ENCODE measurements at places on chromosomes 4 and X.

DNA sequence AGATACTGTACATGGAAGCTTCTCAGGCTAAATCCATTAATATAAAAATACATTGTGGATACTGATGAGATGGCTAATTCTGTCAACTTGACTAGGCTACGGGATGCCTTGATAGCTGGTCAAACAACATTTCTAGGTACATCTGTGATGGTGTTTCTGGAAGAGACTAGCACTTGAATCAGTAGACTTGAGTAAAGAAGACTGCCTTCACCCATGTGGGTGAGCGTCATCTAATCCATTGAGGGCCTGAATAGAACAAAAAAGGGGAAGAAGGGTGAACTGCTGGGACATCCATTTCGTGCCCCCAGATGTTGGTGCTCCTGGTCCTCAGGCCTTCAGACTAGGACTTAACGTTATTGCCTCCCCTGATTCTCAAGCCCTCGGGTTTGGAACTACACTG lies 3.7 kb upstream of the SRP72 start:
- no peak for DNase-seq

DNA sequence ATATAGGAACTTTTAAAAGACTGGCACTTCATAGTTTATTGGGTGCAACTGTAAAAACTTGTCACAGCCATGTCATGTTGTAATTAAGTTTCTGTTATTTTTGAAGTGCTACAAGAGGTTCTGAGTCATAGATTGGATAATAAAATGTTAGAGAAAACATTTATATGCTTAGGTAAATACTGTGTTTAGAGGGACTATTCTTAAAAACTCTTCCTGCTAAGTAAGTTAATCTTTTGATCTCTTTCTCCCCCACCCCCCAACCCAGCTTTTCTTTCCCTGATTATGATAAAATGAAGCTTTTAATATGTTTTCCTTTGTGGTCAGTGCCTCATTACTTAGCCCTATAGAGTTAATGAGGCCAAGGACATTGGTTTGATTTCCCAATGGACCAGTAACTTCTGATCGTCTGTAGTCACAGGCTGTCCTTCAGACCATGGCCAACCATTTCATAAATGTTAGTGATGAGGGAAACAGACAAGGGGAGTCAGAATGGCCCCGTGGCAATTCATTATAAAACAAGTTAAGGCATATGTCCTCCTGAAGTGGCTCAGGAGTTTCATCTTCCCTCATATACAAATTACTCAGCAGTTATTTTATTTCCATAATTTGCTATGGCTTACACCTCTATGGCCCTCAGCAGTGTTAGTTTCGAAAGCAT lies 3.9 kb upstream of the PDLIM5 start:
- no peak for DNase-seq

DNA sequence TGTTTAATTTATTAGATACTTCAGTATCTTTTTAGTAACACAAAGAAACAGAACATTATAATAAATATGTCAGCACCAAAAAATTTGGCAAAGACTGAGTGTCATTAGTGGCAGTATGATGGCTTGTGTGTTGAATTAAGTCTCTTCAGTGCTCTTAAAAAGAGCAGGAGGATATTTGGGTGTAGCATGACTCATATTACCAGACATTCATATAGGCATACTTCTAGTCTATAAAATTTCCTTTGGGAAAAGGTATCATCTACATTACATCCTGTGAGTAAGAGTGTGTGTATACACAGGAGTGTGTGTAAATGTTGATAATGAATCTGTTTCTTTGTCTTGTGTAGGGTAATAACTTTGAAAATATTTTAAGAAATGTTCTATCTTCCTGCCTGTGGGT lies 135.7 kb downstream of the CNKSR2 start:
- DNase-seq: no peak

- DNase-seq: peak; percentile 24
Observed at GRCh38 chrX:120456973-120457372, 12.1 kb downstream of the LAMP2 start.

DNA sequence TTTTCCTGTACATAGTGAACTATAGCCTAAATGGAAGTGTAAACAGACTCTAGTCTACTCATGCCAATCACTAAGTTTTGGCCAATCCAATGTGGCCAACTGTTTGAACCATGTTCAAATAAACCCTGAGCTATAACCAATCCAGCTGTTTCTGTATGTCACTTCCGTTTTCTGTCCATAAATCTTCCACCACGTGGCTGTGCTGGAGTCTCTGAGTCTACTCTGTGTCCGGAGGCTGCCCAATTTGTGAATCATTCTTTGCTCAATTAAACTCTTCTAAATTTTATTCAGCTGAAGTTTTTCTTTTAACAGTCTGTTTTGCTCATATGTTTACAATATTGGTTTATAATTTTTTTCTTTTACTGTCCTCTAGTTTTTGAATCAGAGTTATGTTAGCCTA lies 112.3 kb upstream of the BANK1 start:
- peak; percentile 10 for DNase-seq

DNA sequence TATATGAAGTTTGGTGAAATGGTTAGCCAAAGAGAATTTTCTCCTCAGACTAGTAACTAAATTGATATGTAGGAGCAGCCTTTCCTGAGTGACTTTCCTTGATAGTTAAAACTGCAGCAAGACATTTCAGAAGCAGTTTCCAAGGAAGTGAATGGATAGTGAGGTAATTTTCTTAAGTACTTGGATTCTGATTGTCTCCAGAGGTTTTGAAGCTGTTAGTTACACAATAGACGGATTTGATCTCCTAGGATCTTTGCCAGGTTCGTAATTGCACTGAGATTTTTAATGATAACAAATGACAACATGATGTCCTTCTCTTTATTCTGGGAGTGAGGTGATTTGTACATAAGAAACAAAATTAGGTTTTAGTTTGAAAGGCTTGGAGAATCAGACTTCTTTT lies 29.2 kb downstream of the PRRG1 start:
- DNase-seq: peak; percentile 71

GRCh38 chr4:146088690-146089089 lies 86.8 kb upstream of the LSM6 start:
- DNase-seq: no peak

GRCh38 chr4:141339966-141340365 lies 119.3 kb downstream of the ZNF330 start:
- DNase-seq: no peak

DNA sequence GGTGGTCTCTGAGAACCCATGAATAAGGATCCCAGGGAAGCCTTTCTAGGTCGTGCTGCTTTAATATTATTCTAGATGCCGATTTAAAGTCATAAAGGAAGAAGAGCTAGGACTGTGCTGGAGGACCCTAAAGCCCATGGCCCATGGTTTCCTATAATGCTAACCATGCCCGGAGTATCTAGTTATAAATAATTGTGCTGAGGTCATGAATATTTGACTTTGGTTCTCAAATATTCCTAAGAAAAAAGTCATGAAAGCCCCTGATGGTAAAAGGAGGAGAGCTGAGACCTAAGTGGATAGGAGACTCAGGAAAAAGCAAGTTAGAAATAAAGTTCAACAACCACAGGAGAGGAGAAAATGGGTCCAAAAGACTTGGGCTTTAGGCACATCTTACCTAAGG lies 132.0 kb downstream of the TBL1X start:
- no peak for DNase-seq

- peak; percentile 45 for DNase-seq
Observed at GRCh38 chr4:87498446-87498900, 30.7 kb downstream of the SPARCL1 start.
